HFF-Myc (cell line): ENCODE measurements at places on chromosomes 6 and 20.

DNA sequence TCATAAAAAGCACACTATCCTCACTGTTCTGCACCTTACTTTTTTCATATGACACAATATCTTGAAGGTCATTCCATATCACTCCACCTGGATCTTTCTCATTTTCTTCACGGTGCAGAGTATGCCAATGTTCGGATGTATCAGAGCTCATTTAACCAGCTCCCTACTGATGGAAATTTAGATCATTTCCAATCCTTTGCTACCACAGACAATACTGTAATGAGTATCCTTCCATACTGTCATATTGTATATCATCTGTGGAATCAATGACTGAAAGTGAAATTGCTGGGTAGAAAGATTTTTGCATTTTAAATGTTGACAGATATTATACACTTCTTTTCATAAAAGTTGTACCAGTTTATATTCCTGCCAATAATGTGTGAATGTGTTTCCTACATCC is 2.2 kb upstream of the RAB44 start:
- DNase-seq, result no peak

DNA sequence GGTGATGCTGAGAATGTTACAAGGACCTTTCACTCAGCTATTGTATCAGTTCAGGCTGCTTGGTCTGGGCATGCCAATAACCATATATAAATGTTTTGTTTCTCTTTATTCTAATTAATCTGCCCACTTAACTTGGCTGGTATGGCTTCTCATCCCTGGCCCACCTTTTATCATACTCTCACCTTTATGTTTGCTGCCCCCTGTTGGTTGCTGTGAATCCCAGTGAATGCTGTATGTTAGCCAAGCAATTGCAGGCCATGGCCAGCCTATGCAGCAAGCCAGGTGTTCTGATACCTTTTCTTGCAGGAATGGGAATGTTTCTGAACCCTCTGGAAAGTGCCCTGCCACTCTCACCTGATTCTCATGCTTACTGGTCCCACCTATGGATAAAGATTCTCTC is 54.6 kb downstream of the PCSK2 start:
- no peak for DNase-seq

DNA sequence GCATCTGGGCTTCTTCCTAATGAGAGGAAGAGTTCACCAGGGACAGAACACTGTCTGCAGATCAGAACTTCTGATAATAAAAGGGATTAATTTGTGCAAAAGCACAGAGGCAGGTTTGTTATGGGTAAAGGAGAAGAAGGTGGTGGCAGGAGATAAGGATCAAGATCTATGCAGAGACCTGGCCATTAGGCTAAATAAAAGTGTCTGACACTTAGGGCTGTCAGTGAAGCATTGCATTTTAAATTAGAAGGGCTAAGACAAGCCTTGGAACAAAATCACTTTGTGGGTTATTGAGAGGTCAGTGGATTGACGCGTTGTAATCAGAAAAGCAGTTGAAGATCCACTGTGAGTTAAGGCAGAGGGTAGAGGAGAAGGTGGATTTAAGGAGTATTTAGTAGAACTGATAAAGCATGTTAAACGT is 76.8 kb downstream of the MAP3K4 start:
- DNase-seq, result no peak

GRCh38 chr20:32458061-32458836 is 100.1 kb downstream of the ASXL1 start:
- DNase-seq, result no peak

DNA sequence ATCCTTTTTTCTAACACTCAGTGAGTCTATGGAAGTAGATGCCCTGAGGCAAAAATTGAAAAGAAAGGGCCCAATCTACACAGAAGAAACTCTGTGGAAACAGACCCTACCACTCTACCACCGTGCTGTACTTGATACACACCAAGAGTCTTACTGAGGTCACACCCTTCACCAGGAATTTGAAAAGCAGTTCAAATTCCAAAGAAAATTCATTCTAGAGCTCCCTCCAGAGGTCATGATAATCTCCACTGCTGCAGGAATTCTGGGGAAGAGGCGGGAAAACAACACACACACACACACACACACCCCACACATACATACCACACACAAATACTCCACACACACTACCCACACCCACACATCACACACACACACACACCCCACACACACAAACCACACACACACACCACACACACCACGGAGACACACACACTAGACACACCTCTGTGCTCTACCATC is 336.8 kb downstream of the HDGFL1 start:
- DNase-seq, result no peak

GRCh38 chr6:157861814-157862213 is 38.8 kb downstream of the SNX9 start:
- no peak for DNase-seq

GRCh38 chr6:90045535-90045934 is 151.3 kb downstream of the GJA10 start:
- no peak for DNase-seq
